ENCODE measurements at places on chromosomes 12 and 14.

- DNase-seq = no peak
Measured at GRCh38 chr14:33918256-33918655, 32.6 kb downstream of the EGLN3 start.

DNA sequence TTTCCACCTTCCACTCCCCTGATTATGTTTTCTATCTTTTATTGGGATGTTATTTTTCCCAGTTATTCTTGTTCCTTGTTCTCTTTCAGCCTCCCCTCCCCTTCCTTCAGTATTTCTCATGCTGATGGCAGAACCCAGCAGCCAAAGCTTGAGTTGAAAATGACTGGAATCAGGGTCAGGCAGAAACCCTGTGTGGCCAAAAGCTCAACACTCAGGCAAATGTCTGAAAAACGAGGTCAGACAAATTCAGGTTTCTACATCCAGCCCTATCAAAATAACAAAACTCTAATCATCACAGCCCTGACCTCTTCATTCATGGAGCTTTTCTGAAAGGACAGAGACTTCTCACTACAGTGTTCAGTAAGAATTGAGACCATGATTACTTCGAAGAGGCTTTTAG is 134.6 kb downstream of the PTPRR start:
- DNase-seq = peak; percentile 10

DNA sequence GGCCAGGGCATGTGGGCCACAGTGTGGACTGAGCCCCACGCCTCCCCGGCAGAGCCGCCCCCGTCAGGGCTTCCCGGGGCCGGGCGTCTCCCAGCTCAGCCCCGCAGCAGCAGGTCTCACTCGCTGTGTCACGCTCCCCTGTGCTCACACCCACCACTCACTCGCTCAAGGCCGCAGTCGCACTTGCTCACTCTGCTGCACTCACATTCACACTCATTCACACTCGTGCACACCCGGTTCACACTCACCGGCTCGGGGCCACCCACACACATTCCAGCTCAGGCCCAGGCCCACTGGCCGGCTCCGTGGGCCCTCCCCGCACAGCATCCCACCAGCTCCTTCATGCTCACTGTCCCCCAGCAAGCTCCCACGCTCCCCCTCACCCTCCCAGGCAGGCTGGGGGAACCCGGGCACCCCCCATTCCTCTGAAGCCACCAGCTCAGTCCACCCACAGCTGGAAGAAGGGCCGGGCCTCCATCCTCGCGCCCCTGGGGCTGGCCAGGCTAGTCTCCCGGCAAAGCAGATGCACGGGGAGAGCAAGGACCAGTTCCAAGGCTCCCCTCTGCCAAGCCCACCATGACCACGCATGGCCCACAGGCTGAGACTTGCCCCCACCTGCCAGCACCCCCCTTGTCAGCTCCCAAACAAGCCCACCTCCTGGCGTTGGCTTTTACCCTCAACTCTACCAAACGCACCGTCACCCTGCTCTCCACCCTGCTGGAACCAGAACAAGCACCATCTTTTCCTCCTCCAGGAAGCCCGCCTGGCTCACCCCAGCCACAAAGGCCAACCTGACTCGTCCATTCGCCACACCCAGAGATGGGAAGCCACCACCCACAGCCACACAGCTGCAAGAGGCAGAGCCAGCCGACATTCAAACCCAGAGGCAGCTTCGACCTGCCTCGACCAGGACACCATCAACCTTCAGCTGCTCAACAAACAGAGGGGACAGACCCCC is 28.0 kb downstream of the NCOR2 start:
- DNase-seq = no peak

GRCh38 chr12:89901906-89902642 is 193.4 kb upstream of the ATP2B1 start:
- no peak for DNase-seq

- no peak for DNase-seq
Measured at GRCh38 chr12:54024581-54025305, 3.5 kb upstream of the HOXC6 start.

DNA sequence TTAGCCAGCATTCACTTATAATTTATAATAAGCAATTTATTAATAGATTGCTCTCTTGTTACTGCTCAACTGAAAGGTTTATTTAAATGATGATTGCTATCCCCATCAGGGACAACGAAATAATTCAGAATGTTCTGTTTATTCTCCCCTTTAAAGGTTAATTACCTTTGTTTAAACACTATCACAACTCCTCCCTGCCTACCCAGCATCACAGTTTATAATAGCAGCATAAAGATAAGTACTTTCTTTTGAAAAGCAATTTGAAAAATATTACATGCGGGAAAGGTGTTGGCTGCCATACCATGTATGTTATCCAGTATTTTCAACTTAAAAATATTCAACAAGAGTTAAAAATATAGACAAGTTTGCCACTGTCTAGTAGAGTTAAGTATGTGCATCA is 30.6 kb downstream of the SCAF11 start:
- no peak for DNase-seq

DNA sequence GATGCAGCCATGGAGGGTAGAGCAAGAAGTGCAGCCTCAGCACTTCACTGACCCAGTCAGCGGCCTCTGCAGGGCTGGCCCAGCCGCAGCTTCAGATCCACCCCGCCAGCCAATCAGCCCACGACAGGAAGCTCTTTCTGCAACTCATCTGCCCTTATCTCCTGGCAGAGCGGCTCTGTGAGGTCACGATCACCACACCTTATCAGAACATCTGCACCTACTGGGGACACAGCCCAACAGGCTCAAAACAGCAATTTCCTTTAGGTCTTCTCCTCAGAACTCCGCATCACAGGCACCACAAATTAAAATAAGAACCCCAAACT is 287.3 kb downstream of the BCL11B start:
- DNase-seq = no peak

- DNase-seq = no peak
Measured at GRCh38 chr12:66379616-66380015, 77.3 kb downstream of the HELB start.

GRCh38 chr12:131827961-131828534 is at the start of gene MMP17:
Gene MMP17, plus strand, starts transcription at chr12:131828393. Its CDS starts 102 bp downstream, at chr12:131828495.
- peak; percentile 78 for DNase-seq

DNA sequence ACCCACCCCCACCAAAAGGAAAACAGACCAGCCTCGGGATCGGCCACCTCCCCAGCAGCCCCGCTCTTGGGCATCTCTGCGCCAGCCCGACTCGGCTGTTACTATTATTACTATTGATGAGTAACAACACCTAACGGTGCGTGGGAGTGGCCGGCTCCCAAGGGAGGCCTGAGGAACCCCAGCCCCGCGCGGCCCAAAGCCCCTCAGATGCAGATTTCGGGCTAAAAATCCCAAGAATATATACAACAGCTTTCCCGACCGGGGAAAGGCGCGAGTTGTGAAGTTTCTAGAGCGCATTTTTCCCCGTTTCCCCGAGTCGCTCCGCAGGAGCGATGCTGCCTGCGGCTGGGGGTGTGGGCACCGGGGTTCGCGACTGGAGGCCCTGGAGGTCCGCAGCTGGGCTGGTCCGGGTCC is 565 bp downstream of the NT5DC3 start:
- peak; percentile 22 for DNase-seq

DNA sequence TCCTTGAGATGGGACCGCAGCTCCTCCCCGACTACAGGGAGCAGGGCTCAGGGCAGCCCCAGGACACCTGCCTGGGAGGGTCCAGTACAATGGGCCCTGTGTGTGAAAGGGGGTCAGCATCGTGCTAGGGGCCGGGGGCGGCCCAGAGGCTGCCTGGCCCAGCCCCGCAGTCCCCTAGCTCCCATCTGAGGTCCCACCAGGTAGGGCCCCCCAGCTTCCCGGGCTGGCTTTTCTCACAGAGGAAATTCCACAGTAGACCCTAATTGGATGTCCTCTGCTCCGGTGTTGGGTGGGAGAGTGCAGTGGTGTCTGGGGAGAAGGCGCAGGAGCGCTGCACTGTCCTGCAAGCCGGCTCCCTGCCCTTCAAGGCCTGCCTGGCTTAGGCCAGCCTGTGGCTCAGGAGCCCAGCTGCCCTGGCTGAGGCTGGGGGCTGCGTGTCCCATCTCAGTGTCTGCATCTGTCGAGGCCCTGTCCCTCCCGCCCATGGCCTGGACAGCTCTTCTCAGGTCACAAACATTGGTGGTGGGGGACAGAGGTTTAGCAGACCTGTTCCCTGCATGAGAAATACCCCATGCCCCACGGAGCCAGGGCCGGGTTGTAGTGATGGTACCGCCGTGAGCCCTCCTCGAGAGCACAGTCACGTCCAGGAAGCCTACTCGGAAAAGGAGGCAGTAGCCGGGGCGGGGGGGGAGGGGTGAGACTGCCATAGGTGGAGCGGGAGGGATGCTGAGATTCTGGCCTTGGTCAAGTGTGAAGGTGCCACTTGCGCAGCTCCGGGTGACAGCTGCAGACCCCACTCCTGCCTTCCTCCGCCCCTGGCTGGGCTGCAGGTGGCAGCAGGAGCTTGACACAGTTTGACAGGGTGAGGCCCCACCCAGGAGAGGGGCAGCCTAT is 11.6 kb downstream of the HIP1R start:
- no peak for DNase-seq

GRCh38 chr14:68881396-68881795 is 88.5 kb upstream of the ZFP36L1 start:
- DNase-seq = no peak

GRCh38 chr14:27927519-27927918 is 839.1 kb upstream of the FOXG1 start:
- DNase-seq = no peak

Measured in fibroblast of skin of back (primary cell).